ENCODE measurements at places on chromosomes 11 and 22. TPM values are rescaled to one million over a fixed set of nuclear protein-coding genes. Genes with fewer than 3 reads are reported as not detected.

GRCh38 chr11:107957109-107957588, 28.9 kb downstream of the RAB39A start:
- DNase-seq: no peak

GRCh38 chr11:117554601-117555333, 227.1 kb downstream of the CEP164 start:
- no peak for DNase-seq

- DNase-seq: no peak
These were observed 75.0 kb downstream of the CDKN1C start for GRCh38 chr11:2810411-2811205.

DNA sequence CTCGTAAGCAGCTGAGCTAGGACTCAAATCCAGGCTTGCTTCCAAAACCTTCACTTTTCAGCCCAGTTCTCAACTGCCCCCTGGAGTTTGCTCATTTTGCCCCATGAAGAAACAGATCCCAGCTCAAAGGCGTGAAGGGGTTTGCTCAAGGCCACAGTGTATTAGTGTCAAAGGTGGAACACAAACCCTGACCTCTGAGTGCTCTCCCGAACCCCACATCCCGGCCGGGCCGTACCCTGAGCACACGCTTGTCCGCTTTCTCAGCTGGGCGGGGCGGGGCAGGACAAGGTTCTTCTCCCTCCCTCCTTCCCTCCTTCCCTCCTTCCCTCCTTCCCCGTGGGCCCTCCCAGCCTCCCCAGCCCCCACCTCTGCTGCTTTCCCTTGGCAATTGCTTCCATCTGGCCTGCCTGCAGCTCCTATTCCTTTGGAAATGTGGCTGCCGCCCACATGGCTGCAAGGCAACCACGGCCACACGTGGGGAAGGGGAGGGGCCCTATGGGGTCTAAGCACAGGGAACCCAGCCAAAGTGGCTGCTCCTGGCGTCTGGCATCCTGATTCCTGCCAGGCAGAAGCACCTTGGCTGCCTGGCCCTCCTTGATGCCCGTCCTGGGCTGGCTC, 4.1 kb downstream of the ST3GAL4 start:
- DNase-seq: peak; percentile 57

DNA sequence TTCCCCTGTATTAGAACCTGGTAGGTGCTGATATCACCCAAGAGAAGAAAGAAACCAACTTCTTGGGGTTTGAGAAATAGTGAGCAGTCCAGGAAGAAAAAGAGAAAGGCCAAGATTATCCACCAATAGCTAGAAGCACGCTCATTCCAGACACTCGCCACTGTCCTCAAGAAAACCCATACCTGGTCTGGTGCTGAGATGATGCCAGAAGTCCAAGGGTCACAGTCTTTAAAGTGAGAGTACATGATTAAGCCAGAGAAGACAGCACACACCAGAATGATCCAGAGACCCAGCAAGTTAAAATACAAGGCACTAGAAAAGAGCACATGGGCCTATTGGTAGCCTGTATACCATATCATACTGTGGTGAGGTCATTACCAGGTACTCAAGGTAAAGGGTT, 23.6 kb downstream of the SLC5A12 start:
- peak; percentile 53 for DNase-seq

GRCh38 chr22:46754110-46754799, 8.2 kb upstream of the TBC1D22A start:
- DNase-seq: peak; percentile 92

DNA sequence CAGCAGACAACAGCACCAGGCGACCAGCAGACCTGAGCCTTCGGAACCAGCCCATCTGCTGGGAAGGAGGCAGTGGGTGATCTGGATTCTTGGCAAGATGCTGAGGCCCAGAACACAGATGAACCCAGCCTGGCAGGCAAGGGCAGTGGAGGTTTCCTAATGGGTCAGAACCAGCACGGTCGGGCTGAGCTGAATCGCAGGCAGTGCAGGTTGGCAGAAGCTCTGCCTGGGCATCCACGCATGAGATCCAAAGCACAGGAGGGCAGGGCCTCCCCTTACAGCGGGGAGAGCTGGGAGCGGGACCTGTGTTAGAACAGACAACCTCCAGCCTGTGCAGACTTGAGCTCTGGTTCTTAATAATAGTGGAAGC, 47.5 kb downstream of the DSCAML1 start:
- DNase-seq: no peak

Gene TMEM191C
- 6.0 TPM for total RNA-seq
